NCI-H1092 treated with DMSO at 0.1 percent for 48 hours (cell line): ENCODE measurements at places on chromosomes 16 and 17.
A peak's percentile ranks its signal among the peaks of the same experiment; 100 is the strongest.

GRCh38 chr16:27414788-27415431, 12.9 kb downstream of the IL21R start:
- DNase-seq, result no peak

GRCh38 chr17:45961206-45961605, 37.8 kb upstream of the STH start:
- no peak for DNase-seq

GRCh38 chr17:66906321-66907278, 57.9 kb upstream of the CACNG4 start:
- peak; percentile 79 for DNase-seq

GRCh38 chr16:69223882-69224281, 36.9 kb downstream of the SNTB2 start:
- DNase-seq, result no peak

DNA sequence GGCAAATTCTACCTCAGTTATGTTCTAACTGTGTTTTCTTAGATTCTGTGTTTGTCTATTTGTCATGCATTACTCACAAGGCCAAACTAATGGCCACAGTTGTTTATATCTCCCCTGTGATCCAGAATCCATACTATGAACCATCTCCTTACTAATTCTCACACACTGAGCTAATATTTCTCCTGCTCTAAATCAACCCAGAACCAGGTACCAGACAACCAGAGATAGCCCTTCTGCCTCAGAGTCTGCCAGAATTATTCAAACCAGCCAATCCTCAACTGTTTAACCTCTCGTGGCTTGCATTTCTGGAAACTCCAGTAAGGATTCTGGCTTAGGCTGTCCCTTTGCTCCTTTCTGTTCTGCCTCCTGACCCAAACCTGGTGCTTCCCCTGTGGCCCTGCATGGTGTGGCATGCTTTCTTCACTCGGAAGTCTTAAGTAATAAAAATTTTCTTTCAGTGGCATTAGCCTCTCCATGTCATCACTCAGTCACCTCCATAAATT, 59.4 kb downstream of the EFCAB5 start:
- no peak for DNase-seq

DNA sequence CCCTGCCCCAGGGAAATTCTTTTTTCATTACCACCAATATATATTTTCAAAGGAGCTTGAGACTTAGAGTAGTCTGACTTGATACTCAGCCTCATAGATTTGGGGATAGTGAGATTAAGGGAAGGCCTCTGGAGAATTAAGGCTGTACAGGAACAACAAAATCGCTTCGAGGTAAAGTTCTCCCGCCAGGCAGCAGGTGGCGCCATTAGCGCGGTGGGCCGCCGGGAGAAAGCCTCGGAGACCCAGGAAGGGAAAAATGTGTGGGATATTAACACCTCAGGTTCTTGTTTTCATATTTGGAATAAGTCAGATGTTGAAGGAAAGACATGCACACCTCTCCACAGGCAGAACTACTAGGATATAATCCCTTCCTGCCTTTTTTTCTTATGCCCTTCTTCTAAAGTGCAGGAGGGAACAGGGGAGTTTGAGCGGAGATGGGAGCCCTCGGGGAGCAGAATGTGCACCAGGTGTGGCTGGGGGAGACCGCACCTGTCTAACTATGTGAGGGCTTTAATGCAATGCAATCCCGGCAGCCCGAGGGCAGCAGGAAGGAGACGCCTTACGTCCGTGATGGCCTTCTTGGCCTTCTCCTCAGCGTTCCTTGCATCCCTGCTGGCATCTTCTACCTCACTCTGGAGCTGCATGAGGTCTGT, 25.9 kb downstream of the MYH3 start:
- DNase-seq, result no peak

- DNase-seq, result no peak
Observed at GRCh38 chr17:81910840-81911276, 341 bp downstream of the PCYT2 start.

- no peak for DNase-seq
Observed at GRCh38 chr17:563616-564015, 151.0 kb downstream of the VPS53 start.

DNA sequence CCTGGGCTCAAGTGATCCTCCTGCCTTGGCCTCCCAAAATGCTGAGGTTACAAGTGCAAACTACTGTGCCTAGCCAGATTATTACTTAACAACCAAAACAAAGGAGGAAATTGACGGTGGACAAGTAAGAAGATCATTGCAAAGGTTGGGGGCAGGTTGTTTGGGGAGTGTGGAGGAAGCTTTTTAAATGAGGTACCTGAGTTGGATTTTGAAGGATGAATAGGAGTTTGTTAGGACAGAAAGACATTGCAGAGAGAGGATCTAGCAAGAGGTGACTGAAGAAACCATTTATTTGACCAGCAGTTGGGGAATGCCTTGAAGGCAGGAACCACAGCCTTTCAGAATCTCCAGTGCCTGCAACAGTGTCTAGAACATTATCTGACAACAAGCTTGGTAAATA, 51.3 kb downstream of the ABCC1 start:
- DNase-seq, result no peak

- no peak for DNase-seq
Observed at GRCh38 chr16:50525262-50525661, 22.9 kb upstream of the NKD1 start.

GRCh38 chr17:32742681-32743538, 134.0 kb downstream of the MYO1D start:
- no peak for DNase-seq

- DNase-seq, result no peak
Observed at GRCh38 chr16:1416521-1416941, 2.0 kb upstream of the UNKL start.

GRCh38 chr17:62101090-62101489, 36.0 kb upstream of the MED13 start:
- DNase-seq, result no peak
